ENCODE measurements at places on chromosomes 7 and 10.

DNA sequence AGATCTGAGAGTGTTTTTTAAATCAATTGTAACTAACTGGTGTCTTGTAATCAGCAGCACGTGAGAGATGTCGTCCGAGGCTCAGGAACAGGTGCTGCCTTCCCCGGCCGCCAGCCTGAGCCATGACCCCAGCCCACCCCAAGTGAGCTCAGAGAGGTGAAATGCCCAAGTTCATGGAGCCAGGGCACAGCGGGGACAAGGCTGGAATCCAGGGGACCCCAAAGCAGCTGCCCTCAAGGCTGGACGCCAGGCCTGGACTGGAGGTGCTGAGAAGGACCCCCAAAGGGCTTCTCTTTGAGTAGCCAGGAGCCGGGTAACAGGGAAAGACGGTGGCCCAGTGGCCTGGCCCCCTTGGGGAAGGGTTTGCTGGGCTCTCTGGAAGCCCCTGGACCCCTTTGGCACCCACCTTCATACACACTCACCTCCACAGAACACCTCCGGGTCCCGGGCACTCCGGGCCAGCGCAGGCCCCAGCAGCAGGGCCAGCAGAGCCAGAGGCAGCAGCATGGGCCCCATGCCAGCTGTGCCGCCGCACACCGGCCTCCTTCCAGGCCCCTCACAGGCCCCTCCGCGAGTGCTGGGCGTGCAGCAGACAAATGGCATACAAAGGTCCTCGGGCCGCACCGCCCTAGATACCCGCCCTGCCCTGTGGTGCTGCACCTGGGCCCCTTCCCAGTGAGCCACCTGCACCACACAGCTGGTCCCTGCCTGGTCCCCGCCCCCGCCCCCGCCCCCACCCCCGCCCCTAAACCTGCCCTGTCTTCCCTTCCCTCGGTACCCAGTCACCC is 24.0 kb upstream of the CNPY1 start:
- no peak for DNase-seq

- DNase-seq = no peak
These were observed 33.9 kb downstream of the SGPL1 start for GRCh38 chr10:70849582-70850016.

DNA sequence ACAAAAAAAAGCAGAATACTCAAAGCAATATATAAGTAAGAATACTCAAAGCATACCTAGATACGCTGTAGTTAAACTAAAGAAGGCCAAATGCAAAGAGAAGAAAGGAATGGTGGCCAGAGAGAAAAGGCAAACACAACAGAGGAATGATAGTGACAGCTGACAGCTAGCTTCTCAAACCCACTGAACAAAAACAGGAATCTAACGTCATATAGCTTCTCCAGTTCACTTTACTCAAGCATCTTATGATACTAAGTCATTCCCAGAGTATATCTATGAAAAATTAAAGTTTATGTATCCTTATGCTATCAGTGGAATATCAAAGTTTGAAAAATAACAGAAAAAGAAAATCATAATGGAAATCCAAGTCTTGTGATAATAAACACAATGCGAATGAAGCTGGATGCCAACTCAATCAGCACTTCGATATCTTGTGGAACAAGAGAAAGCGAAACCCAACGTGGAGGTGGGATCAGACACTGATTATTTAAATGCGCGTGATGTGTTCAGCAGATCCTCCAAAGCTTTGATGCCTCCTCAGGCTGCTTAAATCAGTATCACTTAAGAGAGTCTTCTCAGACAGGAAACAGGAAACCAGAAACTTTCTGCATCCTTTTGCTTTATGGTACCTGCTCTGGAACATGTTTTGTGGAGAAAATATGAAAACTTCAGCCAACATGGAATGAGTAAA is 102.8 kb downstream of the PIP4K2A start:
- no peak for DNase-seq

GRCh38 chr10:14530465-14530864 is 199.7 kb upstream of the FRMD4A start:
- DNase-seq = no peak

GRCh38 chr7:123746931-123747488 is 1.8 kb downstream of the WASL start:
- no peak for DNase-seq

GRCh38 chr10:125551247-125551646 is 131.7 kb downstream of the TEX36 start:
- DNase-seq = no peak

- no peak for DNase-seq
These were observed 69.0 kb downstream of the DKK1 start for GRCh38 chr10:52383088-52383487.

DNA sequence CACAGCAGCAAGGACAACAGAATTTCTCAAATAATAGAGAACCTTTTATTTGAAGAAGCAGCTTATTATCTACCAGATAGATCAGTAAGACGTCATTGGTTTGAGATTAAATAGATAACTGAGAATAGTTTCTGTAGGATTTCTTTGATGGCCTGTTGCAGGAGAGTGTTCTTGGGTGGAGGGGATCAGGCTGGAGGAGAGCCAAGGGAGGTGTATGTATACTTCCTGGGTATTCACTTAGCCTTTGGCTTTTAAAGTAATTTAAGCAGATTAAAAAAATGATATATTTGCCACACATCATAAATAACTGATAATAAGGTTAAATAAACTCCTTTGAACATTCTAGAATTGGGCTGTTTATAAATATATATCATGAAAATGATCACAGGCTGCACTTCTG is 486.1 kb upstream of the IGFBP3 start:
- no peak for DNase-seq
